ENCODE measurements at places on chromosomes 16 and 17.

DNA sequence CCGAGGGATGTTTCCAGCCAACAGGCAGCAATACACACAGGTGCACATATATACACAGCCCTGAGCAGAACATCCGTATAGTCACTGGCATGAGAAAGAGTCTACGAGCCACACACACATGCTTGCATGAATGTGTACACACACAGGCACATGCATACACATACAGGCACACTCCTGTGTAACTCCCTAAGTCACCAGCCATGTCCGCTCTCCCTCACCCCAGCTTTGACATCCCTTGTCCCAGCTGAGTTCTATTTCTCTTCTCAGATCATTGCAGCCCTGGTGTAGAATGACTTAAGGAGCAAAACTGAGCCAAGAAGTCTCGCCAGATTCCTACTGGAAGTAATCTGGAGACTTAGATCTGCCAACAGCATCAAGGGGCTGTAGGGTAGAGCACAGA, 13.1 kb downstream of the CDRT4 start:
- no peak for DNase-seq

DNA sequence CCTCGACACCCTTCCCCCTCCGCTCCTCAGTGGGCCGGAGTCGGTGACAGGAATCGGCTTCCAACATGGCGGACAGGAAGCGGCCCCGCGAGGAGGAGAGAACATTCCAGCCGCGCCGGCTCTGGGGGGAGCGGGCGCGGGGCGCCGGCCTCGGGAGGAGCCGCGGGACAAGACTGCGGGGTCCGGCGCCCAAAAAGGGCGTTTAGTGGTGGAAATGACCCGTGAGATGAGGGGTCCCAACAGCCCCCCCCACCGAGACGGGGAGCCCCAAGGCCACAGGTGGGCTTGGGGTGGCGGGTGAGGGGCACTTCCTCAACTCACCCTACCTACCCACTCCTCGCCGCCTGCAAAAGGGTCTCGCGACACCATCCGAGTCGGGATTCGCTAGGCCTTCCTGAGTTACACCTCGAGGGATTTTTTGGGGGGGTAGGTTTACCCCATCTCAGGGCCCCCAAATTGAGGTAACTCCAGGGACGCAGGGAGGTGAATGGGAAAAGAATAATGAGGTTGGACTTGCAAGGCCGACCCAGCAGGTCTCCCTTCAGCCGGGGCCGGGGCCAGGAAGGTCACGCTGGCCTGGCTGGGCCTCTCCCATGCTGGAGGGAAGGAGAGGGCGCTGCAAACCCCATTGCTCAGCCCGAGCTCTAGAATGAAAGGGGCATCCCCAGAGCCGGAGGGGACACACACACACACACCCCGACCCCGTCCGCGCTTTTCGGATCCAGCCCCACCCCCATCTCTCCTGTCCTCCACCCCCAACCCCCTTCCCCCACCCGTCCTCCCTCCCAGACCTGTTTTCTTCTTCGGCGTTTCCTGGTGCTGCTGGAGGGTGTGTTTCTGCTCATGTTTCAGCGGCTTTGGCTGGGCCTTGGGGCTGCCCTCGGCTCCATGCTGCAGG, 707 bp downstream of the NUFIP2 start:
- DNase-seq: peak; percentile 27

DNA sequence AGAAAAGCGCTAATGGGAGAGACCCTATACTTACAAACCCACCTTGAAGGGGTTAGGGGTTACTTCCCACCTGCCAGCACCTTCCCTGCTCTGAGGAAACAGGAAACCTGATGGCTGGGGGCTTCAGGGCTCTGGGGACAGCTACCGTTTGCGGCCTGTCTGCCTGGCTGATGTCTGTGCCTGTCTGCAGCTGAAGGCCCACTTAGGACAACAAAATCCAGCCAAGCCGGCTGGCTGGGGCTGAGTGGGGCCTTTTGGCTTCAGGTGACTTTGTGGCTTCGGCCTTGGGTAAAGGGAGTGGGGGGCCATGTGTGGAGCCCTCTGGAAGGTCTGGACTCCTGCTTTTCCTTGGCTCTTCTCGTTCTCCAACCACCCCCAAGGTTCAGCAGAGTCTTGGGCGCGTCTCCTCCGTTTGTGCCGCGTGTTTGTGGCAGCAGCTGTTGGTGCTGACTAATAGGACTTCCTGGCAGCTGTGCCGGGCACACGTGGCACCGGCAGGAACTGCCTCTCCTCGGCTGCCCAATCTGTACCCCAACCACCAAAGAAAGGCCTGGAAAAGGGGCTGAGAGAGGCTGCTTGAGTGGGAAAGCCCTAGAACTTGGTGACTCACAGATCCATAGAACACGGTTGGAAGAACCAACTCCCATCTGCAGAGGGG, 186.7 kb downstream of the MSI2 start:
- DNase-seq: no peak

DNA sequence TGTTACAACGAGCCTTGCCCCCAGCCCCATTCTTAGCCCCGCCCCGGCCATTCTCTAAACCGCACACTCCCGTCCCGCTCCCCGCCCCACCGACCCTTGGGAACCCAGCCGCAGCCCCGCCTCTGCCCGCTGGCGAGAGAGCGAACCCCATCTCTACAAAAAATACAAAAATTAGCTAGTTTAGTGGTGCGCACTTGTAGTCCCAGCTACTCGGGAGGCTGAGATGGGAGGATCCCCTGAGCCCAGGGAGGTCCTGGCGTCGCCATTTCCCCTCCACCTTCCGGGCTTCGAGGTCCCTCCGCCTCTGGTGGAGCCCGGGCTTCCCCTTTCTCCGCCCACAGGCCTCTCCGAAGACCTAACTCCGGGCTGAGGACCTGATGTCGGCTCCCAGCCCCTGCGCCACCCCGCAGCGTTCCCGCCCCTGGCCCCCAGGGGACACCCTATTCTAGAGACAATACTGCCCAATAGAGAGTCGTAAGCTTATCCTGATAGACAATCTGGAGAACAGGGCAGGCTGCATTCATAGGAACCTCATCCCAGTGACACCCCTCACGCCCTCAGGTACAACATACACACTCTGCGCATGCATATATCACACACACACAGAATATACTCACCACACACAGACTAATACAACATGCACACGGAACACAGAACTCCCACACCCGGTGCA, 480 bp upstream of the PROCA1 start:
- DNase-seq: no peak

- no peak for DNase-seq
Measured at GRCh38 chr16:66924527-66925321, 611 bp downstream of the RRAD start.

- no peak for DNase-seq
Measured at GRCh38 chr16:12094537-12095265, 118.2 kb downstream of the SNX29 start.

DNA sequence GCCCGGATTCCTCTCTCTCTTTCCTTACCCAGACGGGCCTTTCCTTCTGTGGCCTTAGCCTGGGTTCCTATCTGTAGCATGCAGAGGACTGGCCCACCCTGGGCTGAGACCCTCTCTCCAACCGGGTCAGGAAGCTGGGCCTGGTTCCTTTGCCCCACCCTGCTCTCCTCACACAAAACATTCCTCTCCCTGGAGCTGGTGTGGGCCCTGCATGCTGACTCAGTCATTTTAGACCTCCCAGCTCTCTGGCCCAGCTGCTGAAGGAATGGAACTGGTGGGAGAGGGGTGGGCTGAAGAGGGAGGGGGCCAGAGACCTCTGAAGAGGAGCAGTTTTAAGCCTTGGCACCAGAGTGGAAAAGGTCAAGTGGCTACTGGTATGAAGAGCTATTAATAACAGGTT, 957 bp downstream of the MYL4 start:
- no peak for DNase-seq

DNA sequence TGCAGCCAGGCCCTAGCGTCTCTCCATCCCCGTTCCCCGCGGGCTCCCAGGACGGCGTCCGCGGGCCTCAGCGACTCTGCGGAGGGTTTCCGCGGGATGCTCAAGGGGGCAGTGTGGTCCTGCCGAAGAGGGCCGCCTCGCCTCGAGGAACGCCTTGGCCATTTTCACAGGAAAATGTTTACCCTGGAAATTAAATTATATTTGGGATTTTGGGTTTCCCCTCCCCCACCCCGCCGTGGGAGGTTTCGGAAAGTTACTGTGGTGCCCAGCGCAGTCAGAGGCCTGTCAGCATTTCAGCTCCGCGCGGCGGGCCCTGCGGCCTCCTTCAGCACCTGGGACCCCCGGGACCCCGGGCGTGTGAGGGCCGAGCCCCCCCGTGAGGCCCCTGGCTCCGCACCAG, 94.5 kb downstream of the PCTP start:
- no peak for DNase-seq

- DNase-seq: no peak
Measured at GRCh38 chr16:17277981-17278381, 192.8 kb downstream of the XYLT1 start.

DNA sequence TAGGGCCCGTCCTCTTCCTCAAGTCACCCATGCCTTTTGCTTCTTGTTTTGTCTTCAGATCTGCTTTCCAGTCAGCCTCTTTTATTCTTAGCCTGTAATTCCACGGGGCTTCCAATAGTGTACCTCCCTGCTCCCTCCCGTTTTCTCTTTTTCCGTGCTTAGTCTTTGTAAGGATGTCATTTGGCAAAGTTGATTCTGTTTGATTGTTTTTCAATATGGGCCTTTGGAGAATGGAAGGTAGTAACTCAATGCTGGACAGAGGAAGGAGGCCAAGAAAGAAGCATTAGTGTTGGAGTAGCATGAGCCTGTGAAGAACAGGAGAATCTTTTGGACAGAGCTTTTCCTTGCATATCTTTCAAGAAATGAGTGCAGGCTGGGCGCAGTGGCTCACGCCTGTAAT, 6.5 kb downstream of the WWP2 start:
- no peak for DNase-seq

DNA sequence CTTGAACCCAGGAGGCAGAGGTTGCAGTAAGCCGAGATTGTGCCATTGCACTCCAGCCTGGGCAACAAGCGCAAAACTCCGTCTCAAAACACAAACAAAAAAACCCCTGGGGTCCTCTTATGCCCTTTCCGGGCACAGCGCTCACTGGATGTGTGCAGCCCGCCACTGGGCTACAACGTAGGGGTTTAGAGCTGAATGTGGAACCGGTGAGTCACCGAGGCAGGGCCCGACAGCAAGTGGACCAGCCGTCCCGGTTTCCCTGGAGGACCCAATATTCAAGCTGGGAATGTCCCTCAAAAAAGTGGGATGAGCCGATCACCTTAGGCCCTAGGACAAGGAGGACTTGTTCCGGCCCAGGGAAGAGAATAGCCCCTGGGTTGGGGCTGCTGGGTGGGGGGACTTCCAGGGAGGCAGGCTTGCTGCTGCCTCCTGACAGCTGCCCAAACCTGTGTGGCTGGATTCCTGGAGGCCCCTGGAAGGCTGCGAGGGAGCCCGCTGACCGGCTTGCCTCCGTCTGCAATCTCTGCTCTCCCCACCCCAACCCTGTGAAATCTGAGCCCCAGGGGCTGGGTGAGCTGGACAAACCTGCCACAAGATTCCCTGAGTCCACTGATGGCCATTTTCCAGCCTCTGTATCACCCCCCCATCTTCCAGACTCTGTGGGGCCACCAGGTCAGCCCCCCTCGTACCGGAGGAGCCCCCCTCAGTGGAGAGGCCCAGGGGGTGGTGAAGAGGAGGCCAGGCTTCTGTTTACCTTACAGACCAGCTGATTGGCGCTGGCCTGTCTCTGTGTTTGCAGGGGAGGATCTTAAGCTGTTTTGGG, 2.9 kb upstream of the CLDN9 start:
- DNase-seq: no peak

DNA sequence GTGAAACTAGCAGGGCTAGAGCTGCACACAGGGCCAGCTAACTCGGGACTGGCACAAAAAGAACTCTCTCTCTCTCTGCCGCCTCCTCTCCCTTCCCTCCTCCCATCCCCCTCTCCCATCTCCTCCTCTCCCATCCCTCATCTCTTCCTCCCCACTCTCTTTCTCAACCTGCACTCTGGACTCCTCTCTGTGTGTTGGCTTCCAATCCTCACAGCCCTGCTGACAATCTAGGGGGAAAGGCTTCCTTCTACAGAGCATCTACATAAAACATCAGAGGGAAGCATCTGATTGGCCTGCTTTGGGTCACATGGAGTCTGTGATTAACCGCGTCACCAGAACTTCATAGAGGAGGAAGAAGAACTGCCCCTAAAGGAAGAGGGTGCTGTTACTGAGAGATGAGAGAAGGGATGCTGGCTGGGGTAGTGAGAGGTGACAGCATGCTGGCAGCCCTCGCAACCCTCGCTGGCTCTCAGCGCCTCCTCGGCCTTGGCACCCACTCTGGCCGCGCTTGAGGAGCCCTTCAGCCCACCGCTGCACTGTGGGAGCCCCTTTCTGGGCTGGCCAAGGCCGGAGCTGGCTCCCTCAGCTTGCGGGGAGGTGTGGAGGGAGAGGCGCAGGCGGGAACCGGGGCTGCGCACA, 12.8 kb upstream of the ZFP90 start:
- DNase-seq: no peak
